ENCODE measurements at places on chromosomes 1 and 21.

DNA sequence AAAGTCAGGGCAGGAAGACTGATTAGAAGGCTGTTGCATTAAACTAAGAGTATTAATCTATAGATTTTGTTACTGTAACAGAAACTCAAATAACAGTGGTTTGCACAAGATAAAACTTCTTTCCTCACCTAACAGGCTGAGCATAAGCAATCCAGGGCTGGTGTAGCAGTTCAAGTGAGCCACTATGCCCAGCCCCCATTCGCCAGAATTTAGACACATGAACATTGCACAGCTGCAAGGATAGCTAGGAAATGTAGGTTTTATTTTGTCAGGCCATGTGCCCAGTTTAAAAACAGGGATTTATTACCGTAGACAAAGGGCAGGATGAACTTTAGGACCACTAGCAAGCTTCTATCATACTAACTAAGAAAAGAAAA is 19.5 kb upstream of the DOCK7 start:
- DNase-seq, result no peak

GRCh38 chr1:99218572-99218971 is 45.7 kb upstream of the PLPPR4 start:
- no peak for DNase-seq

- no peak for DNase-seq
Measured at GRCh38 chr1:208413006-208413405, 168.8 kb upstream of the PLXNA2 start.

- DNase-seq, result no peak
Measured at GRCh38 chr1:65792669-65793358, at the start of gene PDE4B. Gene PDE4B, plus strand, starts transcription at chr1:65792895.

GRCh38 chr1:13702425-13703127 is 2.6 kb downstream of the PRDM2 start:
- peak; percentile 39 for DNase-seq

- DNase-seq, result no peak
Measured at GRCh38 chr1:242784084-242784483, 259.6 kb upstream of the PLD5 start.

DNA sequence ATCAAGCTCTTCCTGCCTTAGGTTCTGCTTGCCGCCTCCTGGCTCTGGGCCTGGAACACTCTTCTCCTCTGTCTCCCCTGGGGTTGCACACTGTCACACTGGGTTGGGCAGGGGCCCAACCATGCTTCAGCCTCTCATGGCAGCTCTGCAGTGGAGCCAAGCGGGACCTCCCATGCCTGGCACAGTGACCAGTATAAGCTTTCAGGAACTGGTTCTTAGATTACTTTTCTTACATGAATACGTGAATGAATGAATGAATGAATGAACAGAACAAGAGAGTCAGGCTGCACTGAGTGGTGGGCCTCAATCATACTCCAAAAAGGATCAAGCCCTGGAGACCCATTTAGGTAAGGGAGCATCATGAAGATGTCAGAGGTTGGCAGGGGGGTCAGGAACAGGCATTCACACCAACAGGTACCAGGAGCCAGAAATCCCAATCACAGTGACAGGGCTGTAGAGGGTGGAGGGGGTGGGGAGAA is 30.8 kb upstream of the TMEM125 start:
- DNase-seq, result no peak

DNA sequence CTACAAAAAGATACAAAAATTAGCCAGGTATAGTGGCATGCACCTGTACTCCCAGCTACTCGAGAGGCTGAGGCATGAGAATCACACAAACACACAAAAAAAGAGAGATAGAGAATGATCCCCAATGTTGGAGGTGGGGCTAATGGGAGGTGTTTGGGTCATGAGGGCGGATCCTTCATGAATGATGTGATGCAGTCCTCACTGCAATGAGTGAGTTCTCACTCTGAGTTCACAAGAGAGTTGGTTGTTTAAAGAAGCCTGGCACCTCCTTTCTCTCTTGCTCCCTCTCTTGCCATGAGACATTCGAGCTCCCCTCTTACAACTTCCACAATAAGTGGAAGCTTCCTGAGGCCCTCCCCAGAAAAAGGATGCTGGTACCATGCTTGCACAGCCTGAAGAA is 17.3 kb downstream of the KCNT2 start:
- no peak for DNase-seq

GRCh38 chr21:42061195-42061985 is 9.7 kb upstream of the UMODL1 start:
- peak; percentile 69 for DNase-seq
